Stimulated activated CD8-positive, alpha-beta memory T cell treated with anti-CD3 and anti-CD28 coated beads, Interleukin-2, amount 100 ng/mL, for 1 hour (primary cell): ENCODE measurements at places on chromosomes 4 and X.

GRCh38 chr4:84483688-84484087, 15.4 kb downstream of the NKX6-1 start:
- DNase-seq = no peak

DNA sequence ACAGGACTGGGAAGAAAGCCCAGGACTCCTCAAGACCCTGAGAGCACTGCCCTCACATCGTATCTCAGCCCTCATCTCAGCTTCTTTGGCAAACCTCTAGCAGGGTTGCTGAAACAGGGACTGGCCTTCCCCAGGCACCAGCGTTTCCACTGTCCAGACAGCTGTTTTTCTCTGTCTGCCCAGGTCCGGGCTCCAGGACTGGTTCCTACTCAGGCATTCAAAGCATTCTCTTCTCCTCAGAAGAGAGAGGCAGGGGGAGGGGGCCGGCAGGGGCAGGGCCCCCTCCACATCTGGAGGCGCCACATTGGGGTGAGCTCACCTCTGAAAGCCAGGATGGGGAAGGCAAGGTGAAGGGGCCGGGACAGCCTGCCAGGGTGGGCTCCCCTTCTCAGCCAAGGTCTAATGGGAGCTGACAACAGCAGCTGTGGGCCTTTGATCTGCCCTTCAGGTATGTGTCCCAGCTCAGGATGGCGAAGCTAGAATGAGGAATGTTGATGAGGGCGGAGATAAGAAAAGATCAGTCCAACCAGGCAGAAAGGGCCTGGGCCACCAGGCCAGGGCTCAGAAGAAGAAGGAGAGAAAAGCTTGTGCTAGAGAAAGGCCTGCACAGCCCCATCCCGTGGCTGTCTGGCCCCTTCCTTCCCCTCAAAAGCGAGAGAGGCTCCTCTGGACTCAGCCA, 60.4 kb downstream of the PJA1 start:
- DNase-seq = no peak

GRCh38 chrX:1500701-1501624, 36.0 kb downstream of the P2RY8 start:
- no peak for DNase-seq

- no peak for DNase-seq
These were observed 78.8 kb upstream of the TEX13A start for GRCh38 chrX:105299286-105299685.

DNA sequence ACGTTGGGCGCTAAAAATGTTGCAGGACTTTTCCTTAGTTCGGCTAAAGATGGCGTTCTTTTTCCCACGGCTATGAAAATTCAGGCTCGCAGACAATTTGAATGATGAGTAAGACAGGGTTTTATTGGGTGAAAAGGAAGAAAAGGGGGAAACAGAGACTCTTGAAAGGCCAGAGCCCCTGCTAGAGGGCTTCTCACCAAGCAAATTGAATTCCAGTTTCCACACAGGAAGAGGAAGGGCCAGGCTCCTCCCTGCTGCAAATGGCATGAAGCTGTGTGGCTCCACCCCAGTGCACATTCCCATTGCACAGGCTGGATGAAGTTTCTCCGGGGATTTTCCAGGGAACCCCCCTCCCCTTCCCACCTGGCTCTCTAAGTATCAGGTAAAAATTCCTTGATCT, 210.9 kb downstream of the KLHL4 start:
- no peak for DNase-seq

- no peak for DNase-seq
These were observed 1958.7 kb upstream of the IGFBP7 start for GRCh38 chr4:59068722-59069418.

- no peak for DNase-seq
These were observed 1512.5 kb downstream of the STIM2 start for GRCh38 chr4:28373191-28373590.
